ENCODE measurements at places on chromosomes 7 and 10.
A peak's percentile ranks its signal among the peaks of the same experiment; 100 is the strongest.

DNA sequence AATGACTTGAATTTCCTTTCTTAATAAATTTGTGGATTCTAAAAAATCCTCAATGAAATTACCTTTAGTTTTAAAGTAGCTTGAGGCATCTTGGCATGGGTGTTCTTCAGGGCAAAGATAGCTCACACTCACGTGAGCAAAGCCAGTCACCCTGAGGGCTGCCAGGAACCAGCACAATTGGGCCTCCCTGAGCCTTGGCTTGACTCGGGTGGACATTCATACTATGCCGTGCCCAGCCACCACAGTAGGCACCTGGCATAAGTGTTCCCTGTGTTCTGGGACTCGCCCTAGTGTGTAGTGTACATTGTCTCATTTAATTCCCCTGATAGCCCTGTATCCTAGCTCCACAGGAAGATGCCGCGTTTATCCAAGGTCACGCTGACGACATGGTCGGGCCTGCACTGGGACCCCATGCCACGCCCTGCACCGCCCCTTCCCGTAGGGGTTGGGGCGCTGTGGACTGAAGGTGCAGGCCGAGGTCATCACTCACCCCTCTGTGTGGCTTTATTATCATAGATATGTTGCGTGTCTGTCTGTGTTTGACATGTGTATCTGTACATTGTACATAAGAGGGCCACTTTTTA, 67.7 kb downstream of the DYNC2I1 start:
- DNase-seq, result no peak

- no peak for DNase-seq
These were observed 367.8 kb upstream of the NUPR2 start for GRCh38 chr7:56483861-56484550.

DNA sequence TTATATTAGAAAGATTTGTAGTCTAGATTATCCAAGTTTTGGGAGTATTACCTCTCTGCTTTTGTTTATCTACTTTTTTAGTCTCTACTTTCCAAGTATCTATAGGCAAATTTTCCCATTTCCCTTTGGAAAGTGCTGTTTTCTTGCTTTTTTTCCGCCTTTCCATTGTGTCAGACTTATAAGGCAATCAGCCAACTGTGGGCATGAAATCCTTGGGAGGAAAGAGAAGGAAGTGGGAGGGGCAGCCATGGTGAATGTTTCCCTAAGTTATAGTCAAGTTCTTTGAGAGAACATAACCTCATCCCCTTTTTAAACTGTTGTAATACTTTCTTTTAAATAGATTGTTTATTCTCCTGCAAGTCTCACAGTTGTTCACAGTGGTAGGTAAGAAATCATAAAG, 52.6 kb downstream of the PTEN start:
- no peak for DNase-seq

DNA sequence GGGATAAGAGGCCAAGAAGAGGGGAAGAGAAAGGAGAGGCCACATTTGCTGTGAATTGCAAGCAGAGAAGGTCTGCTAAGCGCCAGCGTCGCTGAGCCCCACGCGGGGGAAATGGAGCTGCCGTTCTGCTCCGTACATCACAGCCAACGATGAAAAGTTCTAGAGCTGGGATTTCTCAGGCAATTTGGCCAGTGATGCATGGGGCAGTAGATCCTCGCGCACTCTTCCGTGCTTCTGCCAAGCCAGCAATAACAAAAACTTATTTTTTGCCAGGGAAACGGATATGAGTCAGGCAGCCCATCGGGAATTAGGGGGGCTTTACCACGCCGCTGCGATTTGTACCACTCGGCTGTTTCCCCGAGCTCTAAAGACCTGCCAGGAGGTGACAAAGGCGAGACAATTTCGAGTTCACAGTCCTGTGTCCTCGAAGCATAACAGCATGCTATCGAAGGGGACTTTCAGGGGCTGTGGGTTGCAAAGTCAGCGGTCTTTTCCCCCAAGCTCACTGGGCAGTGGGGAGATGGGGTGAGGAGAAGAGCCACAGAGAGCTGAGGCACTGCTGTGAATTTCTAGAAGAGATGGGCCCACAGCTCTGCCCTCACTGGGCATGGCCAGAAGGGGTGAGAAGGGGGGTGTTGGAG, 30.0 kb upstream of the SLF2 start:
- DNase-seq, result no peak

DNA sequence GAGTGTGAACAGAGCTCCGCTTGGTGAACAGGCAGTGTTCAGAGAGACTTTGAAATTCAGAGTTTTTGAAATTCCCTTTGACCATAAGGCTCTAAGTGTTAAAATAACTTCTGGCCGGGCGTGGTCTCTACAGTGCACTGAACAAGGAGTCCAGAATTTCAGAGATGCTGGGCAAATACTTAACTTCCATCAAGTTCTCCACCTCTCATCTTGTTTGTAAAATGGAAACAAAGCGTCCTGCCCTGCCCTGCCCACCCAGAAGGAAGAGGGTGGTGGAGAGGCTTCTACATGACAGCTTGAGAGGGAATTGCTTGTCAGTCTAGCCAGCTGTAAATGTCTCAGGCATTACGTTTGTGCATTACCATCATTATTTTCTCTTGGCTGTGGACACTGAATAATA, 102.6 kb downstream of the RGS10 start:
- no peak for DNase-seq

DNA sequence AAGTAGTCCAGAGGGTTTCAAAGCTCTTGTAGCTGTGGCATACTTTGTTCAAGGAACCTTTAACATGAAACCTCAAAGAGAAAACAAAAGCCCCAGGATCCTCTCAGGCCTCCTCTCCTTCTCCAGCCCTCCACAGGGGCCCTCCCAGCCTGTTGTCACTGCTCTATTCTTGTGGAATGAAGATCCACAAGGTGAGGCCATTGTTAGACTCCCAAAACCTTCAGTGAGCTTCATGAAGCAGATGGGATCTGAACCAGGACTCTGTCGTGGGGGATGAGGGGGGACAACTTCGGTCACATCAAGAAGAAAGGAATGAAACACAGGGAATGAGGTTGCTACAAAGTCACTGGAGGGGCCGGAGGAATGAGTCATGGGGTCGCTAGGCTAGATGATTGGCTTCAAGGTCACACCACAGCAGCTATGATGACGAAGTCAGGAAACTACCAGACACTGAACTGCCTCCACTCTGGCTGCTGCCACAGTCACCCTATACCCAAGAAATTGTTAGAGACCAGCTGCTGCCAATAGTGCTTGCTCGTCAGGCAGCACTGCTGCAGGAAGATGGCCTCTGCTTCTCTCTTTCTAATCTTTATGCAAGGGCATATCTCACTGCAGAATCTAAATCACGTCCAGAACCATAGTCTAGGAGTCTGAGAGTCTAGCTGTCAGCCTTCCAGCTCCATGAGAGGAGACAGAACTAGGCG, 208.8 kb downstream of the HIBADH start:
- no peak for DNase-seq

- DNase-seq, result no peak
These were observed 1.9 kb downstream of the WIPF3 start for GRCh38 chr7:29808075-29808801.

- no peak for DNase-seq
These were observed 138.3 kb downstream of the CCDC71L start for GRCh38 chr7:106522696-106523095.

- no peak for DNase-seq
These were observed 454.8 kb downstream of the KCNMA1 start for GRCh38 chr10:77182803-77183202.

DNA sequence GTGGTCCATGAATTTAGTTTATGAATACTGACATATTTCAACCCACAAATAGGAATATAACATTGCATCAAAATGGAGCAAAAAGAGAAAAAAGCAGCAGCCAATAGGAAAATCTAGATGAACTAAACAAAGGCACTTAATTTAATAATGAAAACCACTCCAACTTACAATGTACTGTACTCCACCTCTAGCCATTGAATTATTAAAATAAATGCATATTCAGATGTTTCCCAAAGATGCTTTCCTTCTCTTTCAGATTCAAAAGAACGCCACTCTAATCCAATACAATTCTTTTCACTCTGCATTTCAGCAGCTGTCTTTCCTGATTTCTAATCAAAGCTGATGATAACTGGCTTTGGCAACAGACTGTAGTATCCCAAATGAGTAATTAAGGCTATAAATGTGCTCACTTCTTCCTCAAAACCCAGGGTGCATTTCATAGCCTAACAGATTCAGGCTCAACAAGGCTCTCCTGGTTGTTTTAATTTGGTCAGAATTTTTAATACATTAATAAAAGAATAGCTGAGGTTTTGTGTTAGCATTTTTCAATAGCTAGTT, 577.1 kb downstream of the PARD3 start:
- no peak for DNase-seq

- DNase-seq, result no peak
These were observed 24.0 kb downstream of the TMEM176A start for GRCh38 chr7:150824379-150825177.

DNA sequence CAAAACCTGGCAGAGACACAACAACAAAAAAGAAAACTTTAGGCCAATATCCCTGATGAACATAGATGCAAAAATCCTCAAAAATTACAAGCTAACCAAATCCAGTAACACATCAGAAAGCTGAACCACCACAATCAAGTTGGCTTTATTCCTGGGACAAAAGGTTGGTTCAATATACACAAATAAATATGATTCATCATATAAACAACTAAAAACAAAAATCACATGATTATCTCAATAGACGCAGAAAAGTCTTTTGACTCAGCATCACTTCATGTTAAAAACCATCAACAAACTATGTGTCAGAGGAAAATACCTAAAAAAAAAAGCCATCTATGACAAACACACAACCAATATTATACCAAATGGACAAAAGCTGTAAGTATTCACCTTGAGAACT, 283.5 kb downstream of the THSD7A start:
- peak; percentile 53 for DNase-seq

DNA sequence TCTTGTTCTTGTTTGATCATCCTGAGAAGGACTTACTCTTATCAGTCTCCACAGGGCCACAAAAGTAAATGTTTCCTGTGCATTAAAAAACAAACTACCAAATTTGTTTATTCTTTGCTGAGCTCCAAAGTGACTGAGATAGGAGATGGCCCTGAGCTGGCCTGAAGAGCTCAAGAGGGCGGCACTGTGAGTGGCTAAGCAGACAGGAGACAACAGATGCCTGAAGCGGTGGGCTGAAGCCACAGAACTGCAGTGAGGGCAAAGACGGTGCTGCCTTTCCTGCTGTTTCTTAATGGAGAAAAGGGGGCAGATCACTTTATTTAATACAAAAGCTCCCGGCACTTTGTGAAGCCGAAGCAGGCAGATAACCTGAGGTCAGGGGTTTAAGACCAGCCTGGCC, 379.6 kb downstream of the ARL4A start:
- DNase-seq, result no peak

DNA sequence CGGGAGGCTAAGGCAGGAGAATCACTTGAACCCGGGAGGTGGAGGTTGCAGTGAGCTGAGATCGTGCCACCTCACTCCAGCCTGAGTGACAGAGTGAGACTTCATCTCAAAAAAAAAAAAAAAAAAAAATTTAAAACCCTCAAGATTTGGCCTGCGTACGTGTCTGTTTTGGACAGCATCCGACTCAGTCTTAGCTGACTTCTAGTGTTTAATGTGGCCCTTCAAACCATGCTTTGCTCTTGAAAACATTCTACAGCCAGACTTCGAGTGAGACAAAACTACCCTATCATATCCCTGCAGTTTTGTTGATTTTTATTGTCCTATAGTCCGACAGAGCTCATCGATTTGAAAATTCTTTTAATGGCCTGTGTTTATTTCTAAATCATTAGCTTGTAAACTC, 227.1 kb upstream of the SH2B2 start:
- DNase-seq, result no peak

GRCh38 chr7:150340024-150340749, 1.2 kb downstream of the RARRES2 start:
- no peak for DNase-seq

Data from DMS53 (cell line).